Esophagus squamous epithelium (tissue), 5 donors: ENCODE measurements at places on chromosomes 2 and 18. TPM values are rescaled to one million over a fixed set of nuclear protein-coding genes. Genes with fewer than 3 reads are reported as not detected.

GRCh38 chr2:3423492-3424170 is 44.1 kb downstream of the TRAPPC12 start:
- no peak for DNase-seq

GRCh38 chr2:167487728-167488127 is 599.4 kb downstream of the XIRP2 start:
- DNase-seq: no peak

DNA sequence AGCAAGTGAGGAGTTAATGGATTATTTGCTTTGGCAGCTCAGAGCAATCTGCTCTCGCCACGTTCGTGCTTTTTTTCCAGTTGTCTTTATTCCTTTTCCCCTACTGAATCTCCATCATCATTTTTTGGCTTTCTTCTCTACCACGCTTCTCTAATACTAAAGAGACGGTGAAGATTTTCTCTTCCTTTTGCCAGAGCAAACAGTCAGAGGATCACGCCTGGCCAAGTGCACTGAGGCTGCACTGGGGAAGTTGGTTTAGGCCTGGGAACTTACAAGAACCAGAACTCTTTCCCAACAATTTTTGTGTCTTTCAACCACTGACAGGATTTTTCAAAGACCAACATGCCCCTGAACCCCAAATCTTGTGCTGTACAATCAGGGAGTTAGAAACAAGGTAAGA is 172.3 kb downstream of the PID1 start:
- no peak for DNase-seq

The LYPD6 gene
- 0.76 TPM for total RNA-seq

DNA sequence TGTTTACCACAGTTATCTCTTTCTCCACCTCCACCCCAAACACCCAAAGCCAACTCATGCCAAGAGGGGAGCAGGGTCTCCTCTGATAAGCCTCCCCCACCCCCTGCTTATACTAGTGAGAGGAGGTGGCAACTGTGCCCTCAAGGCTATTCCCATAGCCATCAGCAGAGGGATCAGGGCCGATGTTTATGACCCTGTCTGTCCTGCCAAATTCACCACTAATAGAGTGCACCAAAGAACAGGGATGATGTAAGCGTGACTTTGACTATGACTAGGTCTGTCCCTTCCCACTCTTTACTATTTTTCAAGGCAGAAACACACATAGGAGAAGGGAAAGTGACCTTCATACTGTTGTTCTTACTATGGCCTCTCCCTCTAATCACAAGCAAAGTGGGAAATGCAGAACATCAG is 74.6 kb downstream of the CLHC1 start:
- no peak for DNase-seq

DNA sequence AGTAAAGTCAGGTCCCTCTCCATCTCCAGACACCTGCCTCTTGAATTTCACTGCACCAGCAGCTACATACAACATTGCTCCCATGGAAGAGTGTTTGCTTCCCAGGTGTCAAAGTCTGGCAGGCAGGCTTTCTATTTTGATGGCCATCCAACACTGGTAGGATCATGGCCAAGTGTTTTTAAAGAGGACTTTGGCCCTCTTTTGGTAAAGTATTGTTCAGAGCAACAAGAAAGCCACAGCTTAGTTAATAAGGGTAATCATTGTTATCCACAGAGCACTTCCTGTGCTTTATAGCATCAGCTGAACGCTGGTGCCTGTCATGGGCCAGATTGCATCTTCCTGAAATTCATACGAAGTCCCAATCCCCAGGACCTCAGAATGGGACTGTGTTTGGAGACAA is 133.2 kb downstream of the NCK2 start:
- no peak for DNase-seq

DNA sequence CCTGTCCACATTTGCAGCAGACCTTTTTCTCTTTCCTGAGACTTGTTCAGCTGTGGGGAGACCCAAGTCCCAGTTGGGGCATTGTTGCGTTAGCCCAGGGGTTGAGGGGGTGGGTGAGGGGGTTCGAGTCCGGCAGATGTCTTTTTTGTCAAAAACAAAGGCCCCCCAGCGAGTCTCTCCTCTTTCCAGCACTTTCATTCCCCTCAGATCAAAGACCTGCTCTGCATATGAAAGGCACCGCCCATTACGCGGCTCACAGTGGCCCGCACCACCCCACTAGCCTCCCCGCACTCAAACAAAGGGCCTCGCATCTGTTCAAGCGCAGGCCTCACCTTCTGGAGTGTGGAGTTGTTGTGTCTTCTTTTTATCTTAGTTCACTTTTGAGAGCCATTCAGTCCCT is 25.2 kb downstream of the TRABD2A start:
- no peak for DNase-seq

DNA sequence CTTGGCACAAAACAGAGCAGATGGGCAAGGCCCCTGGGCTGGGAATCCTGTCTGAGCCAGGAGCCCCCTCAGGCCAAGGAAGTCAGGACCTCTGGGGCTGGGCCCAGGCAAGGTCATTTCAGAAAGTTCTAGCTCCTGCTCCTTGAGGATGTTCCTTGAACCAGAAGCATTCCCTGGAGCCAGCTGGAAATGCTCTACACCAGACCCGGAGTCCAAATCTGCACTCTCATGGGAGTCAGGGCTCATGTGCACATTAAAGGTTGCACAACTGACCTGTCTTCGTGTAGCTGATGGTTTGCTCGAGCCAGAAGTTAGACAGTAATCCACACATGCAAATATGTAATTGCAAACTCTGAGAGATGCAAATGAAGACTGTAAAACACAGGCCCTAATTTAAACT is 18.0 kb downstream of the PARD6G start:
- no peak for DNase-seq

The OSR1 gene
- 0.19 TPM for total RNA-seq

DNA sequence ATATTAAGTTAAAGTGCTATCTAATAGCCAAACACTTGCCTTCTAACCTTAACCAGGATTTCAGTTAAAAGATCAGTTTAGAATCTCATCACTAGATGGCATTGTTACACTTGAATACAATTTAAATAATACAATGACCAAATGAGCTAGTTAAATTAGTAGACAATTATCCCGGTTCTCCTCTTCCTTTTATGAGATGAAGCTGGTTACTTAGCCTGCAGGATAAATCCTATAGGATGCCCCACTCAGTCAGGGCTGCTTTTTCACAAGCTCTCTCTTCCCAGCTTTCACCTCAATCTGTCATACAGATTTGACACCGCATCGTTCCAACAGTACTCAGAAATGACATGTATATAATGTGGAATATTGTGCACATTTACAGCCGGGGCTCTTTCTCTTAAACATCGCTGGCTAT is 678.8 kb downstream of the KCNJ3 start:
- DNase-seq: no peak

DNA sequence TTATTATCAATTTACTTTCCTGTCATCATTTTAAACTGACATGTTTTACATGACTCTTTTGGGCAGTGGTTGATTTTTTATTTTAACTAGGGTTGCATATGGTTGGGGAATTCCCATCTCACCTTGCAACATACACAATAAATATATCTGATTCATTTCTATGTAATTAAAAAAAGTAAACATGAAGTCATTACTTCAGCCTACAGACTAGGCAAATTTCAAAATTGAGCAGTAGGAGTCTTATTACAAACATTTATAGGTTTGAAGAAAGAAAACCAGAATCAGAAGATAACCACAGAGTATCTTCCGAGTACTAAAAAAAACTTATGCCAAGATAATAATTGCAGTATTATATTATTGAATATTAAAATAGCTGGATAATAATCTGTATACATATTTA is 377.0 kb upstream of the VRK2 start:
- DNase-seq: no peak

- DNase-seq: no peak
These were observed 273.1 kb upstream of the SLC14A2 start for GRCh38 chr18:45342166-45342565.

- DNase-seq: no peak
These were observed 19.6 kb downstream of the RSAD2 start for GRCh38 chr2:6896930-6897759.

The SLC11A1 gene
- total RNA-seq: 9.8 TPM

GRCh38 chr2:141506135-141506534 is 624.7 kb downstream of the LRP1B start:
- DNase-seq: no peak

The HNMT gene
- 41.6 TPM for total RNA-seq

GRCh38 chr2:43576981-43577892 is 18.6 kb downstream of the THADA start:
- DNase-seq: no peak

GRCh38 chr18:3027370-3027891 is 14.5 kb upstream of the LPIN2 start:
- DNase-seq: no peak

DNA sequence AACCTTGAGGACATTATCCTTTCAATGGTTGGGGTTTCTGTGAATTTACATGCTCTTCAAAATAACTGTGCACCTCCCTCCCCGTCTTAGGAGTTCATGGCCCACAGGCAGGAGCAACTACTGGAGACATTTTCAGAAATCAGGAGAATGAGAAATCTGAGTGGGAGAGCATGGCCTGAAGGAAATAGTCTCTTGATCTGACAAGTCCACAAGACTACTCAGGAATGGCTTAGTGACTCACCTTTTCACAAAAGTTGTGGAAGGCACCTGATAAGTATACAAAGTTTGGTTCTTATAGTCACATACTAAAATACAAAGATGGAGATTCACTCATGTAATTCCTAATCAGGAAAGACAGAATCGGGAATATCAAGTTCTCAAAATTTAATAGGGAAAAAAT is 83.6 kb upstream of the NCKAP5 start:
- no peak for DNase-seq

DNA sequence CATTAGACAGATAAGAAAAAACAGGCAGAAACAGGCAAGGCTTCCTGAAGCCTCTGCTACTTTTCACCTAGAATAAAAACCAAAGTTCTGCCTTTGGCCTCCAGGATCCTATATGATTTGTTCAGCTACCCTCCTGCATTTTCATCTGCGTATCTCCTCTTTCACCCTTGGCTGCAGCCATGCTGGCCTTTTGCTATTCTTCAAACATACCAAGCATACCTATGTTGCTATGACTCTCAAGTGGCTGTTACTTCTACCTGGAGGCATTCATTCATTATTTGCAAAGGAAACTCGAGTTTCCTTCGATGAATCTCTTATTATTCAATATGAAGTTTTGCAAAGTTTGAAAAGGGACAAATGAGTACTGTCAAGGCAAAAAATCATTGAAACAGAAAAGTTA is 106.4 kb upstream of the HNMT start:
- DNase-seq: no peak

DNA sequence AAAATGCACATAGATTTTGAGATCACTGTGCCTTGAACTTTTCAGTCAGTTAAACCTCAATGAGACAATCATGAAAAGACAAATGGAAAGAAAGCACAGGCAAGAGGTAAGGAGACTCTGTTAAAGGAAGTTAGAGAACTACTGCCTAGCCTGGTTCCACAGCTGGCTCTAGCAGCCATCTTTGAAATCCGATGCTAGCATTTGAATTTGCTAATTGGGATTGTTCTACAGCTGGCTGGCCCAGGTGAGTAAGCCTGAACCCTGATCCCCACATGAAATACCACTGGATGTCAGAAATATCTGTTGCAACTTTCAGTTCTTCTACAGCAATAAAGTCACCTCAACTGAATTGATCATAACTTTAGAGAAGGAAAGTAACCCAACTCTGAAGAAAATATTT is 315.2 kb upstream of the CHAC2 start:
- no peak for DNase-seq

The KCNG2 gene
- total RNA-seq: not detected

The GPN1 gene
- total RNA-seq: 36.4 TPM

The NT5DC4 gene
- not detected for total RNA-seq

- DNase-seq: no peak
These were observed 156.8 kb downstream of the TMEM200C start for GRCh38 chr18:5738526-5738925.

GRCh38 chr2:179729966-179730365 is 131.4 kb downstream of the ZNF385B start:
- no peak for DNase-seq

DNA sequence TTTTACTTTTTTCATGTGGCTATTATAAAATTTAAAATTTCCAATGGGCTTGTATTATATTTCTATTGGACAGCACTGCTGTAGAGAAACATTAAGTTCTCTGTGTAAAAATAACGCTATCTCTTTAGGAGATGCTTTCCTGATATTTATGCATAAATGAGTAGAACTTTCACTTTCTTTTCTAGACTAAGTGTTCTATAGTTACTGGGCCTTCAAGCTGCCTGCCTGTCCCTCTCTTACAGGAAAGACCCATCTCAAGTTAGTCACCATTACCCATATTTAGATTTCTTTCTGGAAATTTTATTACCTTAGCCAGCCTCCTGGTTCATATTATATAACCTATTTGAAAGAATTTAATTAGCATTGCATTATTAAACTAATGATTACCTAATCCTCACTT is 4.8 kb downstream of the ITGA4 start:
- no peak for DNase-seq

The CD8A gene
- total RNA-seq: 1.6 TPM
